ENCODE measurements at places on chromosomes 3 and 15.

DNA sequence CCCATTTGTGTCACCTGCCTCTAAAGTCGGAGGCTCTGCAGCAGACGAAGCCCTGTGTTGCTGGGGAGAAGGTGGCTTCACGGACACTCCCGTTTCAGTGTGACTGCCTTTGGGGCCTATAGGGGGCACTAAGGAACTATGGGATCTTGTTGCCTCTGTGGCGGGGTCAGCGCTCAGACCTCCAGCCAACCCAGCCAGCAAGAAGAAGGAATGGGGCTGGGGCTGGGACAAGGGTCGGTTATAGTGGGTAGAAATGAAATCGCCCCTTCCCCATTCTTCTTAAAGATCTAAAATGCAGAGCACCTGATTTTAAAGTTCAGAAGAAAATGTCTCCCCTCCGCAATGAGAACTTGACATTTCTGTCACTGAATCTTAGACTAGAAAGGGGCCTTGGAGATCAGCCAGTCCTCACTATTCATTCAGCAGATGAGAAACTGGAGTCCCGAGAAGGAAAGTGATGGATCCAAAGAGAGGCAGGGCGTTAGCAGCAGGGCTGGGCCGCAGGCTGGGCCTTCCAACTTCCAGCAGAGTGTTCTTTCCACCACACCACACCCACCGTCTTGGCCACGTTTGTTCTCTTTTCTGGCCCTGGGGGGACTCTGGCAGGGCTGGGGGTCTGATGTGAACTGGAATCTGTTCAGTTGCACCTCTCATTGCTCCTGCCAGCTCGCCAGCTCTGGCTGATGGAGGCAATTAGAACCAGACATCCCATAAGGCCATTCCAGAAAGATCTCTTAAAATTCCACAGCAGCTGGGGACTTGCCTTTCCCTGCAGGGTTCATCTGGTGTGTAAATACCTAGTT is 195.4 kb downstream of the OPA1 start:
- DNase-seq = peak; percentile 25

DNA sequence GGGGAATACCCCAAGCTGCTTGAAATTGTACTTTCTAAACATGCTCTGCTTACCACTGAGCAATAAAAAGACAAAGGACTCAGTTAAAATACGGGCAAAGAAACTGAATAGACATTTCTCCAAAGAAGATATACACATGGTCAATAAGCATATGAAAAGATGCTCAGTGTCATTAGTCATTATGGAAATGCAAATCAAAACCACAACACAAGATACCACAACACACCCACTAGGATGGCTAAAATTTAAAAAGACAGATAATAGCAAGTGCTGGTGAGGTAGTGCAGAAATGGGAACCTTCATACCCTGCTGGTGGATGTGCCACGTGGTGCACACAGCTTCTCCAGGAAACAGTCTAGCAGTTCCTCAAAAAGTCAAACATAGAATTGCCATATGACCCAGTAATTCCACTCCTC is 21.3 kb downstream of the LRIG1 start:
- DNase-seq = no peak

GRCh38 chr15:31214864-31215489 is 111.7 kb upstream of the KLF13 start:
- DNase-seq = peak; percentile 80

DNA sequence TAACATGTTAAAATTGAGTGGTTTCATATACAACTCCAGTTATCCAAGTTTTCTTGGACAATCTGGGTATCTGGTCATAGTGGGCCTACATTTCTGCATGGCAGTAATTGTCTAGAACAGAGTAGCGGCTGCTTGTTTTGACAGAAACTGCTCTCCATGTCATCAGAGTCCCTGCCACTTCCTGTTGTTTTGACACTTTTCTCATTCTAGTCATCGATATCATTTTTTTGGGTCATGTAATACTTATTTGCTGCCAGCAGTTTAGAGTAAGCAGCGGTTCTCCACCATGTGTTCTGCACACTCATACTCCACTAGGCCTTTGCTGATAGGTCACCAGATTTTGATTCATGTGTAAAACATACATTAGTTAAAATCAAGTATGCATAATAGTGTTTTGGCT is 81.5 kb downstream of the SLC25A26 start:
- no peak for DNase-seq

DNA sequence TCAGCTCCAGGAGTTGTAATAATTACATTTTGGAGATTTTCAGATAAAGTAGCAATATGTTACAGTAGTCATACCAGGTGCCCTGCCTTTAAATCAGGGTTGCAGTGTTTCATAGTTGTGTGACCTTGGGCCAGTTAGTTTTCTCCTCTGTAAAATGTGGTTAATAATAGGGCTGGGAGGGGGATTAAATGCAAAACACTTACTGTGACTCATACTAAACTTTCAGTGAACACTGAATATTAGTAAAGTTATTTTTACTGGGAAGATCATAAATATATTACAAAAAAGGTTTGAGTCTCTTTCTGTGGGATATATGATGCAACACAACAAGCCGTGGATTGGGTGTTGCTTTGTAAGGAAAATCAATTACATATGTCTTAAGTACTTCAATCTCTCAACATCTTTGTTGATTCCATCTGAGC is 1.1 kb upstream of the EBLN2 start:
- DNase-seq = peak; percentile 84

DNA sequence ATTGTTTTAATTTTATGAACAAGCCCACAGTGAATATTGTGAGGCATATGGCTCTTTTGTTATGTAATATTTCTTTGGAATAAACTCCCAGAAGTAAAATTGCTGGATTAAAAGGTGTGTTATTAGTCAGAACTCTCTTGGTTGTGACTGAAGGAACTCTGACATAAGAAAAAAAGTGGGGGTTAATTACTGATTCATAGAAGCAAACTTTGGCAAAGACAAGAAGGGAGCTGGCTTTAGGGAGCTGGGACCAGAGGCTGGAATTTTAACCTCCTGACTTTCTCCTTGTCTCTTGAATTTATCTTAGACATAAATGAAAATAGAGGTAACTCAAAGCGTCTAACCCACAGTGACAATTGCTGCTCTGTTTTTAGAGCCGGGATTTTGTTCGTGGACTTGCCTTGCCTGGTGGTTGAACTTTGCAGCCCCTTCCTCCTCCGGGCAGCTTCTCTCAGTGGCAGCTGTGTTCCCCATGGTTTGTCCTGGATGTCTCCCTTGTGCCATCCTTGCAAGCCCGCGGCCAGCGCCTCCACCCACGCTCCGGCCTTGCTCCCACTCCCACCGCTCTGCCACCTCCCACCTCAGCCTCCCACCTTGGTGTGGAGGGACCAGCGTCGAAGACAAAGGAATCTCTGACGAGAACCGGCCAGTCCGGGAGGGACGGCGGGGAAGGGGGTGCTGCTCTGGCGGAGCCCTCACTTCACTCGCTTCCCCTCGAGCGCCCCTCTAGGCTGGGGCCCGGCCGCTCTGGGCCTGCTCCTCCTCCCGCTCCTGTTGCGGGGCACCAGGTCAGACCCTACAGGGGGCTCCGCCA is 28.0 kb downstream of the ARHGAP31 start:
- DNase-seq = no peak

DNA sequence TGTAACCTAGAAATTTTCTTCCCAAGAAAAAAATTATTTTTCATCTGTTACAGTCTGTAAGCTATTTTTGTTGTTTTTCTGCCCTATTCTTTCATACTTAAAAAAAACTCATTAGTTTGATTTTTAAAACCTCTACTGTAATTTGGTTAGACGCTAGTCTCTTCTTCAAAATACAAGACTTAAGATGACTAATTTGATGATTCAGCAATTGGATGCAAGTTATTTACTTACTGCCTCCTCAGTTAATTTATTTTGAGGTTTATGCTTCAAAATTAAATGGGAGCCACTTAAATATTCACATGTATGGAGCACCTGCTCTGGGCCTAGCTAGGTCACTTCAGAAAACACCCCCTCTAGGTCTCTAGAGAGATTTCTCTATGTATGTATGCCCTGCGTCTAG is 132.4 kb downstream of the IQCH start:
- DNase-seq = no peak

DNA sequence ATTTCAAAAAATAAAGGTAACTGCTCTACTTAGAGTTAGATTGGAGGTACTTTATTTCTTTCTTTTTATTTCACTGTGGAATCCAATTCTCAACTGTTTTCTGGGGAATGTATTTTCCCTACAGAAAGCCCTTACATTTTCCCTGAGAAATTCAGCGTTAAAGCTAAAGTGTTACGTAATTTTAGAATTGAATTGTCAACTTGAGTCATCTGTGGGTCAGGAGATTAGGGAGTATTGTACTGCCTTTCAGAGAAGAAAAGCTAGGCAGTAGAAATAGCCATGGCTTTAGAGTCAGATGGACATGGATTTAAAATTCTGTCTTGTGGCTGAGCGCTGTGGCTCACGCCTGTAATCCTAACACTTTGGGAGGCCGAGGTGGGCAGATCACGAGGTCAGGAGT is 728.6 kb downstream of the ROBO1 start:
- DNase-seq = no peak

GRCh38 chr3:133475245-133476010 is 75.6 kb downstream of the BFSP2 start:
- DNase-seq = no peak

GRCh38 chr3:23304424-23304823 is 101.3 kb downstream of the UBE2E2 start:
- peak; percentile 17 for DNase-seq
